ENCODE measurements at places on chromosomes 1 and 21.

GRCh38 chr1:179955731-179956130 lies 1.1 kb downstream of the CEP350 start:
- DNase-seq: peak; percentile 2

DNA sequence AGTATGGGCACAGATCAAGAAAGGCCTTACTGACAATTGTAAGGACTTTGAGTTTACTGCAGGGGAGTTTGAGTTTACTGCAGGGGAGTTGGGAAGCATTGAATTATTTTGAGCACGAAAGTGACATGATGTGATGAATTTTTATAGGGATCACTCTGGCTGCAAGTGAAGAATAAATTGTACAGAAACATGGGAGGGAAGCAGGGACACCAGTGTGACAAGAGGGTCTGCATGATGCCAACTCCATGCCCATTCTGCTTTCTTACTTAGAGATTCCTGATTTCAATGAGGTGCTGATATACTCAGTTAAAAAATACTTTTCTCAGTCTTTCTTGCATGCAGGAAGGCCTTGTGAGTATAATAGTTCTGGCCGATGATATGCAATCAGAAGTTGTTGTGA lies 234.4 kb downstream of the CENPF start:
- DNase-seq: no peak

DNA sequence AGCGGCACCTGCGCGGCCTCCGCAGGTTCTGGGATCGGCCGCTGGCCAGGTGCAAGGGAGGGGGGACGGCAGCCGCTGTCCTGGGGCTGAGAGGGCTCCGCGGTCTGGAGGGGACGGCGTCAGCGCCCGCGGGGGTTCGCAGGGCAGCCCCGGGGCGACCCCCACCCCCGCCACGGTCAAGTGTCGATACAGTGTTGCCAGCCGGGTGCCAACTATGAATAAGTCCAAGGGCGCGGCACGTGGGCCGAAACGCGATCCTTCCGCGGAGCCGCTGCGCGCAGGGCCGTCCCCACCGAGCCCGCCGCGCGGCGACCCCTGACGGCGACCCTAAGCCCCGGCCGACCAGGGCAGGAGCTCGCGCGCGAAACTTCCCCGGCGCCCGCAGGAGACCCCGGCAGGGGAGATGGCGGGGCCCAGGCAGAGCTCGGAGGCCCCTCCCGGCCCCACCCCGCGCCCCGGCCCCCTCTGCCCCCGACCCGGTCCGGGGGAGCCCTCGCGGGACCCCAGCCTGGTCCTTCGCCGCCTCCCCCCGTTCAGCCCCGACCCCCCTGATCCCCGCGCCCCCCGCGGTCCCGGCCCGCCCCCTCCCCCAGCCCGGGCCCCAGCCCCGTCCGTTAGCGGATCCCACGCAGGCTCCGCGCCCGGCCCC lies 586 bp upstream of the AGPAT3 start:
- DNase-seq: peak; percentile 66

GRCh38 chr1:211579440-211580302 lies 710 bp upstream of the SLC30A1 start:
- DNase-seq: no peak

DNA sequence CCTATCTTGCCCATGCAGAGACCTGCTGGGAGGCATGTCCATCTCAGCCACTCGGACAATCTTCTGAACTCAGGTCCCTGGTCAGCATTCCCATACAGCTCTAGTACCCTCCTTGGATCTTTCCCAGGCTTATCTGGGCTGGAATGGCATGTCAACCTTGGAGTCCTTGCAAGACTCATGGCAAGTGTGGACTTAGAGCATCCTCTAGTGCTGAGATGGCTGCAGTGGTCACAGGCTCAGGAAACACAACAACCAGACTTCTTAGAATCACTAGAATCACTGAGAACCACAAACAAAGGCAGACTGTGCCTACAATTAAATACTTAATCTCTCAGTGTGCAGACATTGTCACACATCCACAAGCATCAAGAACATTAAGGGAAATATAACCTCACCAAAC lies 73.1 kb upstream of the TSHB start:
- DNase-seq: peak; percentile 24

DNA sequence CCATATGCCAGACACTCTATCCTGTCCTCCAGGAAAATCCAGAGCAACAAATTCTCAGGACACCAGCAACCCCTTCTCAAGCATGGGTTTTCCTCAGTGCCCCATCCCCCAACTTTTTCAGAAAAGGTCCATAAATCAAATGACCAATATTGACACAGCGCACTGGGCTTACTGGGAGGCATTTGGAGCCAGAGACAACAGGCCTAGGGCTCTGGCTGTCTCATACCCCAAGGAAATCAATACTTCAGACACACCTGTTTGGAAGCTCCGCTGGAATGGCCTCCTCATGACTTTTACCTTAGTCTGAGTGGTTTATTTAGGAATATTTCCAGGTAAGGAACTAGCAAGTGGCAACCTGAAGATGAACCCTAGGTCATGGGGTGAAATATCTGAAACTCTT lies 66.9 kb upstream of the TNR start:
- DNase-seq: no peak
